ENCODE measurements at places on chromosomes 7 and 10. TPM values are rescaled to one million over a fixed set of nuclear protein-coding genes. Genes with fewer than 3 reads are reported as not detected.

BTBD16 gene
- not detected for total RNA-seq

TMEM176A gene
- under 0.01 TPM for total RNA-seq

THSD7A gene
- 0.38 TPM for total RNA-seq

MAGI2 gene
- total RNA-seq, result 5.1 TPM

BICC1 gene
- 102 TPM for total RNA-seq

CYREN gene
- total RNA-seq, result 19.9 TPM

GBF1 gene
- 24.4 TPM for total RNA-seq

RTKN2 gene
- 0.23 TPM for total RNA-seq

LIPK gene
- not detected for total RNA-seq

TEX47 gene
- total RNA-seq, result not detected

CLRN3 gene
- not detected for total RNA-seq

SERPINE1 gene
- 1,526 TPM for total RNA-seq

NME8 gene
- total RNA-seq, result not detected

COL13A1 gene
- total RNA-seq, result 4.0 TPM

TACR2 gene
- total RNA-seq, result 0.35 TPM

DGKI gene
- 1.4 TPM for total RNA-seq

NUTM2A gene
- total RNA-seq, result 0.12 TPM

STN1 gene
- 30.4 TPM for total RNA-seq

MINDY4 gene
- total RNA-seq, result 4.7 TPM

AKR1E2 gene
- 10.5 TPM for total RNA-seq

EVX1 gene
- not detected for total RNA-seq

All from smooth muscle cell of the coronary artery (primary cell).